Fibroblast of skin of right biceps (primary cell): ENCODE measurements at places on chromosomes 5 and 9.

- no peak for DNase-seq
Observed at GRCh38 chr5:93517828-93518227, 63.2 kb downstream of the NR2F1-AS1 start.

DNA sequence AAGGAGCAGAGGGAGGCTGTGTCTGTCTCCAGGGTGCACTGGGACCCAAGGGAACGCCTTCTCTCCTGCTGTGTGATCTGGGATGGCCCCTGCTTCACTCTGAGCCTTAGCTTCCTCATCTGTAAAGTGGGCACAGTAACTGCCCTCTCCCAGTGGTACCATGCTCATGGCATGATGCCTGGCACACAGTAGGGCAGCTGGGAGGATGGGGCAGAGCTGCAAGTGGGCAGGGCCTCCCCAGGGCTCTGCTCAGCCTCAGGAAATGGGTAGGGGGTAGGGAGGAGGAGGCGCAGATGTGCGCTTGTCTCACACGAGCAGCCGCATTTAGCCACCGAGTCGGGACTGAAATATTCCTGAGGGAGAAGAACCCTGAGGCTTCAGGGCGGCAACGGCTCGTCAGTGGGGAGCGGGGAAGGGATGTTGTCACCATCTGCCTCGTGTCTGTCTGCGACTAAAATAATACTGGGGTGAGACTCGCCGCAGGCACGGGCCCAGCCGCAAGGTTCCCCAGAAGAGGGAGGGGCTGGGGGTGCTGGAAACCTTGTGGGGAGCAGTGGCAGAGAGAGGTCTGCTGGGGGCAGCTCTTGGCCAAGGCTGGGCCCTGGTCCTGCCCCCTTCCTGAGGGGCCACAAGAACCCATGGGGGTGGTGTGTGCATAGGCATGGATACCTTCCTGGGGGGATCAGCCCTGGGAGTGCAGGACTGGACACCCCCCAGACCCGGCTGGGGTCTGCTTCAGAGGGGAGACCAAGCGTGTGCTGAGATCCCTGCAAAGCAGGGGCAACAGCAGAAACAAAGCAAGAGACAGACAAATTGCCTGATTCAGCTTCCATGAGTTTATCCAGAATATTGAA lies 55.2 kb upstream of the PSD2 start:
- no peak for DNase-seq

DNA sequence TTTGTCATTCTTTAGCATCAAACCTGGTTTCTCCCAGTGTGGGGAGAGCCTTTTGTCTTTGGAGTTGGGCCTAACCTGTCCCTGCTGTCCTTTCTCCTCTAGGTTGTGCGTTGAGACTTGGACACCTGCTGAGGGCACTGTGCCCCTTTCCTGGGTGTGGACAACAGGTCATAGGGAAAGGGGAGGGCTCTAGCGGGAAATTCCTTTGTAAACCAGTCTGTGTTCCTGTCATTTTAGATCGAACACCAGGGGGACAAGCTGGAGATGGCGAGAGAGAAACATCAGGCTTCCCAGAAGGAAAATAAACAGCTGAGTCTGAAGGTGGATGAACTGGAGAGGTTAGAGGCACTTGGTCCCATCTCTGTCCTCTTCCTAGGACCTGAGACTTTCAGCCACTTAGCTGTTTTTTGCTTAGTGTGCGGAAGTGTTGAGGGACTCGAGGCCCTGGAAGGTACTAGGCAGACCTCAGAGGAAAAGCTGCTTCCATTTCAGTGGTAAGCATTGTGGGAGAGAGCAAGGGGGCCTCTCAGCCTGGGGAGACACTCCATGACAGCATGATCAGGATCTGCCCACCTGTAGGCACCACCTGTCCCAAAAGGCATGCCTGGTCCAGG lies 8.6 kb upstream of the GLE1 start:
- no peak for DNase-seq

- DNase-seq, result no peak
Observed at GRCh38 chr9:136660971-136661550, 1.7 kb upstream of the EGFL7 start.

GRCh38 chr9:129914051-129914450 lies 78.8 kb downstream of the USP20 start:
- no peak for DNase-seq

DNA sequence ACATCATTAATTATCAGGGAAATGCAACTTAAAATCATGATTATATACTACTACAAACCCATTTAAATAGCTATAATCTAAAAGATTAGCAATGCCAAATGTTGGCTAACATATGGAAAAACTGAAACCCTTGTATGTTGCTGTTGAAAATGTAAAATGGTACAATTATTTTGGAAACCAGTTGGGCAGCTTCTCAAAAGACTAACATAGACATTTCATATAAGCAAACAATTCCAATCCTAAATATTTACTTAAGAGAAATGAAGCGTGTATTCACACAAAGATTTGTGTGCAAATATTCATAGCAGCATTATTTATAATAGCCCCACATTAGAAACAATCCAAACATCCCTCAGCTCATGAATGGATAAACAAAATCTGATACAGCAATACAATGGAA lies 106.2 kb downstream of the ADAMTS12 start:
- no peak for DNase-seq

DNA sequence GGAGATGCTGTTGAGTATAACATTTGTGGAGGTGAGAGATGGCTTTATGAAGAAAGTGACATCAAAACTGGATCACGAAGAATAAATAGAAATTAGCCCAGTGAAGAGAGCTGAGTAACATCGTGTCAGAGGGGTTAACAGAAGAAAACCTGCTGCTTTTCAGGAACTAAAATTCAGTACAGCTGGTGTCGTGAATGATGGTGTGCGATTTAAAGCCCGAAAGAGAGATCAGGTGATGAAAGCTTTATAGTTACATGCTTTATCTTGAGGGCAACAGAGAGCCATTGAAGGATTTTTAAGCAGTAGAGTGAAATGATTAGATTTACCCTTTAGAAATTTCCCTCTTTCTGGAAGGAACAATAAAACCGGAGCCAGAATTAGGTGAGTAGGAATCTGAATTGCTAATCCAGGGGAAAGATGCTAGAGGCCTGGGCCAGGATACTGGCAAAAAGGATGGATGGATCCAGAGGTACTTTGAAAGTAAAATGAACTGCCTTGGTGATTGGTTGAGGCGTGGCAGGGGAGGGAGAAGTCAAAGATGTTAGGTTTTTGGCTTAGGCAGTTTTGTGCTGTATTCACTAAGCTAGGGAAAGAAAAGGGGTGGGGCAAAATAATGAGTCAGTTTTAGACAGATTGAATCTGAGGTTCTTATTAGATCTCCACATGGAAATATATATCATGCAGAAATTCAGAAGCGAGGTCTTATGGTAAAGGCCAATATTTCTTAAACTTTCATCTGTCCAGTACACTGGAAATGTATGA lies 3.4 kb downstream of the LRRC70 start:
- no peak for DNase-seq

DNA sequence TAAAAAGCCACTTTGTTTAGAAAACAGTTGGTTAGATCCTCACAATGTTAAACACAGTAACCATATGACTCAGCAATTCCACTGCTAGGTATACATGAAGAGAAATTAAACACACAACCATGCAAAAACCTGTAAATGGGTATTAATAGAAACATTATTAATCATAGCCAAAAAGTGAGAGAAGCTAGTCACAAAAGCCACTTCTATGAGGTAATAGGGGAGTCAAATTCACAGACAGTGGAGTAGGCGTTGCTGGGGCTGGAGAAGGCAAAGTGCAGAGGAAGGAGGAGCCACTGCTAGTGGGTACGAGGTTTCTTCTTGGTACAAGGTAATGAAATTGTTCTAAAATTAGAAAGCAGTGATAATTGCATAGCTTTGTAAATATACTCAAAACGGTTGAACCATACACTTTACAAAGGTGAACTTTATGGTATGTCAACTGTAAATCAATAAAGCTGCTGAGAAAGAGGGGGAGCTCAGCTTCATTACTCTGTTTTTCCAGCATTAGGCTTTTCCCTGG lies 364.4 kb downstream of the GADD45G start:
- peak; percentile 36 for DNase-seq

DNA sequence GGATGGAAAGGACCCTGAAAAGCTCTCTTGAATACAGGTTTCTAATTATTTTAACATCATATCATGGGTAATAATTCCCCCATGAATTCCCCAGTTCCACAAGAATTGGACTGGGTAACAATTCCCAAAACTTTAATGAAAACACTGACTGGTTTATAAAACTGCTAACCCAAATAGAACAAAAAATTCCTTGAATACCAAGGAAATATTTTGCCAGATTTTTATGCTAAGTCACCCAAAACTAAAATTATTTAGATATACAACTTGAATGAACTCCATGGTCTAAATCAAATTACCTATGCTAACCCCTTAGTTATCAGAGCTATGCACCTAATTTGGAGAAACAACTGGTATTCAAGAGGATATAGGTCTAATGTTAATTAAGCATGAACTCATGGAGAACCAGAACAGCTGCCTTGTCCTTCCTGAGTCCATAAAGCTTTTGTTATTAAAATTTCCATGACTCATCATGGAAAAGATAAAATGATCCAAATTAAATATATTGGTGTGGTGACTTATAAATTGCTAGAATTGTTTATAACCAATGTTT lies 164.9 kb upstream of the TUT7 start:
- peak; percentile 13 for DNase-seq

DNA sequence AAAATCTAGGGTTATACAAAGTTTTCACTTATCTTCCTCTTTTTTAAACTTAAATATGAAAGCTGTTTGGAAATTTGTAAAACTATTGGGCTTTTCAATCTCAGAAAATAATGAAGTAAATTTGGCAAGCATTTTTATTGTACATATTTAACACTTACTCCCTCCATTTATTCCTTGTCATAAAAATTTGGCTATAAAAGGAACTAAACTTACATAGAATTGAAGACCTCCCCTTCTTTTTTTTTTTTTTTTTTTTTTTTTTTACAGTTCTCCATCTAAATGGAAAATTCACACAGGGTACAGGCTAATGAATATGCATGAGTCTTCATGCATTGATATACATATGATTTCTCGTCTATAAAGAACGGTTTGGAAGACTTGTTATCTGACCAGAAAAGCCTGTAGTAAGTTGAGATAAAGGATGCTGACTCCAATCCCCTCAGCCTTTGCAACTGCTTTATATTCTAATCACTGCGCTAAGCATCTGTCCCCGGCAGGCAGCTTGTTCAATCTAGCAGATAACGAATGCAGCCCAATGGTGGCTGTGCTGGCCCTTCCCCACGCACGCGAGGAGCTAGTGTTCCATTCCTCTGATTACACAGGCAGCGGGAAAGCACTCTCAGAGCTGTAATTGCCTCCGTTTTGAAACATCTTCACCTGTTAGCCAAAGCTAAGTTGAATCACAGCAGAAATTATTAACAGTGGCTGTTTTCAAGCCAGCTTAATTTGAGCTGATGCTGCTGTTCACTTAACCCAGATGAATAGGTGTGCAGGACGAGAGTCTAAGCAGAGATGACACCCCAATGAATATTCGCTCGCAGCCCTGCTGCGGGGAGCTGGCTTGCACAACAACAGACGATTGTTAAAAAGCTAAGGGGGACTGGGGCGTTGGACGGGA lies 453.8 kb upstream of the ZNF608 start:
- peak; percentile 18 for DNase-seq

- no peak for DNase-seq
Observed at GRCh38 chr5:55823151-55823796, 27.9 kb upstream of the IL31RA start.

- no peak for DNase-seq
Observed at GRCh38 chr9:135392511-135392910, 87.1 kb upstream of the PPP1R26 start.

GRCh38 chr9:72586388-72587130 lies 65.2 kb downstream of the TMC1 start:
- DNase-seq, result peak; percentile 87

- DNase-seq, result peak; percentile 72
Observed at GRCh38 chr9:111961009-111961408, 64.4 kb downstream of the UGCG start.

DNA sequence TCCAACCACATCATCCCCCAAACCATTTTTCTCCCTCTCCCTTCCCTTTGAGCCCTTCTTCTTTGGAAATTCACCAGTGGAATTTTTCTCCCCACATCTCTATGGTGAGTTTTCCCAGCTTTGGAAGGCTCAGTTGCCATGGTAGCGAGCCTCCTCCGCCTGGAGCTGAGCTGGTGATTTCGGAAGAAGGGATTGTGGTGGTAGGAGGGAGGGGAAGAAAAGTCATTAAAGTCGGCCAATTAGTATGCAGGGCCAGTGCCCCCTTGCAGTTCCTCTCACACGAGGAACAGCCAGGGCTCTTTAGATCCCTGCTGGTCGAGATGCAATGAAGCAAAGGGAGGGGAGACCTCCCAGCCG lies 322.0 kb downstream of the NTRK2 start:
- DNase-seq, result no peak

- DNase-seq, result no peak
Observed at GRCh38 chr5:157193699-157194424, 13.2 kb downstream of the ITK start.

GRCh38 chr5:34608859-34609648 lies 47.1 kb upstream of the RAI14 start:
- peak; percentile 97 for DNase-seq

DNA sequence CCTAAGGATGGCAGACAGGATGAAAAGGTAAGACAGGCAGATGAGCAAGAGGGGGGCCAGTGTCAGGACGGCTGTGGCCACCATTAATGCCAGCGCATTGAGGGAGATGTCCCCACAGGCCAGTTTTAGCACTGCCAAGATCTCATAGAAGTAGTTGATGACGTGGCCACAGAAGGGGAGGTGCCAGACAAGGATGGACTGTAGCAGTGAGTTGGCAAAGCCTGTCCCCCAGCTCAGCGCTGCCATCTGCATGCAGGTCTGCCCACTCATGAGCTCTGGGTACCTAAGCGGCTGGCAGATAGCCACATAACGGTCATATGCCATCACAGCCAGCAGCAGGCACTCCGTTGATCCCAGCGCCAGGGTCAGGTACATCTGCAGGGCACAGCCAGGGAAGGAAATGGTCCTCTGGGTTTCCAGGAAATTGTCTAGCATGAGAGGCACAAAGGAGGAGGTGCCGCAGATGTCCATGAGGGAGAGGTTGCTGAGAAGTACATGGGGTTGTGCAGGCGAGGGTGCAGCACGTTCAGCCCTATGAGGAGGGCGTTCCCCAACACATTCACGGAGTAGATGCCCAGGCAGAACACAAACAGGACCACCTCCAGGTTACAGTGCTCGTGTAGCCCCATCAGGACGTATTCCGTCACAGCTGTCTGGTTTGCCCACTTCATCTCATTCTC lies 10.8 kb downstream of the OR13J1 start:
- DNase-seq, result peak; percentile 30

DNA sequence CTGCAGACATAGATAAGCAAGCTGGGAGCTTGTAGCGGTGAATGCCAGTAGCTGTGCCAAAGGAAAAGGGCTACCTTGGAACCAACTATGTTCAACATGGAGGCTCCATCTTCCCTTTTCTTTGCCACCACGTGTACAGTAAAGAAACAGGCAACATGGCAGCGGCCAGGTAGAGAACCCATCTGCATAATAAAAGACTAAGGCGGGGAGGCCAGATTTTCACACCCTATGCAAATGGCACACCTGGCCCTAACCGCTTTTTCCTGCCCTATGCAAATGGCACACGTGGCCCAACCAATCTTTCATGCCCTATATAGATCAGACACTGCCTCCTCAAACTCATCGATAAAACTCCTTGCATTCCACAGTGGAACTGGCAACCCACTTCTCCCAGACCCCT lies 477.5 kb upstream of the EDIL3 start:
- no peak for DNase-seq

- DNase-seq, result no peak
Observed at GRCh38 chr5:87266914-87267573, 639 bp upstream of the RASA1 start.

GRCh38 chr9:87718852-87719612 lies 6.9 kb upstream of the CTSL start:
- no peak for DNase-seq
